Muscle of leg (tissue), 16 donors: ENCODE measurements at places on chromosomes 5 and 9. TPM values are rescaled to one million over a fixed set of nuclear protein-coding genes. Genes with fewer than 3 reads are reported as not detected.

Gene NDOR1
- 3.1 TPM for total RNA-seq

Gene SV2C
- under 0.01 TPM for total RNA-seq

Gene ZNF367
- total RNA-seq = 5.8 TPM

Gene AP3S1
- 63.8 TPM for total RNA-seq

Gene PIK3R1
- total RNA-seq = 68.7 TPM

Gene CDH18
- 13.4 TPM for total RNA-seq

Gene ALDH1A1
- 24.5 TPM for total RNA-seq

Gene PCDHA12
- total RNA-seq = 0.09 TPM

Gene SPINK6
- not detected for total RNA-seq

Gene PCDHGA12
- total RNA-seq = 2.4 TPM

Gene RANBP17
- 21.3 TPM for total RNA-seq

Gene PRKAA1
- total RNA-seq = 52.2 TPM

Gene C6
- total RNA-seq = 0.18 TPM

- DNase-seq = no peak
Measured at GRCh38 chr9:114003351-114003750, 74.7 kb downstream of the AMBP start.

GRCh38 chr5:160621526-160621925 is 199.9 kb downstream of the PTTG1 start:
- no peak for DNase-seq

DNA sequence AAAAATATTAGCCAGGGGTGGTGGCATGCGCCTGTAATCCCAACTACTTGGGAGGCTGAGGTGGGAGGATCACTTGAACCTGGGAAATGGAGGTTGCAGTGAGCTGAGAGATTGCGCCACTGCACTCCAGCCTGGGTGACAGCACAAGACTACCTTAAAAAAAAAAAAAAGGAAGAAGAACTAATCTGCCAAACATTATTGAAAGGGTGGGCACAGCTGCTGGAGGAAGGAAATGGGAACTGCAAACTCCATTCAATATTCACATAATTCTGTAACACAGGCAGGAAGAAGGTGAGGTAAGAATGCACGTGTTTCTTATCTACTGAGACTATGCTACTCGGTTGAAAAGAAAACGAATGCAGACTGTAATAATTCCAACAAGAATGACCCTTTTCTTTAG is 121.1 kb upstream of the GNA14 start:
- DNase-seq = peak; percentile 39

- peak; percentile 100 for DNase-seq
Measured at GRCh38 chr9:33264473-33265177, at the start of the genes BAG1 and CHMP5. Gene BAG1, minus strand, starts transcription at chr9:33264708. Gene CHMP5, plus strand, starts transcription at chr9:33265049. Its CDS starts 30 bp downstream, at chr9:33265079.

GRCh38 chr5:52673495-52673894 is 114.2 kb upstream of the ITGA1 start:
- no peak for DNase-seq

GRCh38 chr5:16926417-16926816 is 9.7 kb downstream of the MYO10 start:
- no peak for DNase-seq

DNA sequence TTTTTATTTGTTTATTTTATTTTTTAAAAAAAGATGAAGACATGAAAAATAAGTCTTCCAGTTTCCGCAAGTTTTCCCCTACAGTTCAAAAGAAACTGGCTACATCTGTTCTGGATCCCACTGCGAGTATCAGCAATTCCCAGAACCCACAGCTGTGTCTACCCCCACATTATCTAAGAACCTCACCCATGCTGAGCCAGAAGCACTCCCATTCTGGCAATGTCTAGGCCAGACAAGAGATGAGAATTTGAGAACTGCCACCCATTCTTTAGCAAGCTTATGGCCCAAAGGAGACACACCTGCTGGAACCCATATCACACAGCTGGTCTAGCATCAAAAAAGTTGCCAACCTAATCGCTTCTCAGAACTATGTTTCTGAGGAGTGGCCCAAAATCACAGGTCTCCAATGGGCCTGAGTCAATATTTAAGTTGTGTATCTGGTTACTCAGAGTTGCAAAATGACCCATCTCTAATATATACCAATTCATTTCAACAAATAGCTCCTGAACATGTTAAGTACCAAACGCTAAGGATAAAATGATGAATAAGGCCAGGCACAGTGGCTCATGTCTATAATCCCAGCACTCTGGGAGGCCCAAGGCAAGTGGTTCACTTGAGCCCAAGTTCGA is 27.1 kb downstream of the MTMR12 start:
- DNase-seq = no peak

- DNase-seq = peak; percentile 58
Measured at GRCh38 chr9:111897601-111898137, 1.1 kb downstream of the UGCG start.

GRCh38 chr5:20469390-20469789 is 481.4 kb upstream of the CDH18 start:
- DNase-seq = no peak

GRCh38 chr9:94827584-94828304 is 101.2 kb downstream of the AOPEP start:
- peak; percentile 52 for DNase-seq

GRCh38 chr5:4758550-4758949 is 381.6 kb upstream of the ADAMTS16 start:
- DNase-seq = peak; percentile 8

DNA sequence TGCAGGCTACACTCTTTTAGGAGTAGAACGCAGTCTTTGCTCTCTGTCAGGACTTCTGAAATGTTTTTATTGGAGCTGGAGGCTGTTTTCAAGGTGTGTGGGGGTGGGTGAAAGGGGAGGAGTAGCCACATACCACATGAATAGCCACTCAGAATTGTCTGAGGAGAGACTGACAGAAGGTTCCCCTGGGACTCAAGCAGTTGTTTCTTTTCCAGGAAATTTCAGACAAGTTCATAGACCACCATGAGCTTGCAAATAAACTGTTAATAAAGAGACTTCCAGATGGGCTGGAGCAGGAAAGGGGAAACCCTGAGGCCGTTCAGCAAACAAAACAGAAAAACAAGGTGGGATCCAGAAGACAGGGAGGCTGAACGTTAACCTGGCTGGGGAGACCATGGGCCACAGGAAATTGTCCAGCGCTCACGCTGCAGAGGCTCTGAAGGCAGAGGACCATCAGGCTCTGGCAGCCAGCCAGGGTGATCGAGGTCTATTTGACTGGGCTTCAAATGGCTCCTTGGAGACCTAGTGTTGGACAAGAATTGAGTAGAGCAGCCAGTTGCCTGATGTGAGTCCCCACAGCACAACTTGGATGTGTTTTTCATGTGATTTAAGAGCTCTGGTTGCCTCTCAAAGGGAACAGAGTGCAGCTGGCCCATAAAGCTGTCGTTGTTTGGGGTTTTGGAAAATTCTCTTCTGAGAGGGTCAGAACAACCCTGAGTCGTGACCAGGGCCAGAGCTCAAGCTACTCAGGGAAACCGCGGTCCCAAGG is 159.2 kb upstream of the RAI14 start:
- peak; percentile 98 for DNase-seq

DNA sequence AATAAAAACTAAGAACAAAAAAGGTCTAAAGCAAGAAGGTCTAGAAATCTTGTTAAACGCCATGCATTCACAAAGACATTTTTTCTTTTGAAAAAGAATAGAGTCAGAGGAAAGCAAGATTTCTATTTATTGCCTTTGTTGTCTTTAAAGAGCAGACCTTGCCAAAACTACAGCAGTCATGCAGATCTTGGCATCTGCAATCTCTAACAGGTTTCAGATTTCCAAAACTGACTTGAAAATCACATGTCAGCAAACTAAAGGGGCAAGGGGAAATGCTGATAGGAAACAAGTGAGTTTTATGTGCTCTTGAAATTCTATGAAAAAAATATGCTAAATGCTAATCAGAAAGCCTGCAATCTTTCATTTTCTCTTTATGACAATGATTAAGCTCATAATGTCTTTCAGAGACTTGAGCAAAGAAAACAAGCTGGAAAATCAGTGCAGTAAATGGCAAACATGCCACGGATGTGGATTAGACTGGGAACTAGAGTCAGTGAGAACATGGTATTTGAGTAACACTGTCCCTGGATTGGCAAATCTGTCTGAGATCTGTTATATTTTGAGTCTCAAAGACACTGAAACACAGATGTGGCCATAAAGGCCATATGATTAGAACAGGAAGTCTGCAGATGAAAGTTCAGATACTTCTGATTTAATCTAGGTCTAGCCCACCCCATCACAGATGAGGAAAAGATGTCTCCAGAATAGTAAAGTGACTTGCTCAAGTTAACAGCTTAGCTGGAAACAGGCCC is 361.4 kb upstream of the RPS23 start:
- DNase-seq = peak; percentile 66

- DNase-seq = no peak
Measured at GRCh38 chr5:23614422-23614821, 107.0 kb downstream of the PRDM9 start.
